Mononuclear cell (primary cell): ENCODE measurements at places on chromosomes 1 and 21. TPM values are rescaled to one million over a fixed set of nuclear protein-coding genes. Genes with fewer than 3 reads are reported as not detected.

Gene CTSS
- total RNA-seq, result 1,898 TPM

Gene BTBD19
- total RNA-seq, result 8.7 TPM

Gene C1orf226
- not detected for total RNA-seq

Gene MIXL1
- not detected for total RNA-seq

Gene SLC41A1
- 16.1 TPM for total RNA-seq
